Non-pigmented ciliary epithelial cell (primary cell): ENCODE measurements at places on chromosomes 7 and 10.

DNA sequence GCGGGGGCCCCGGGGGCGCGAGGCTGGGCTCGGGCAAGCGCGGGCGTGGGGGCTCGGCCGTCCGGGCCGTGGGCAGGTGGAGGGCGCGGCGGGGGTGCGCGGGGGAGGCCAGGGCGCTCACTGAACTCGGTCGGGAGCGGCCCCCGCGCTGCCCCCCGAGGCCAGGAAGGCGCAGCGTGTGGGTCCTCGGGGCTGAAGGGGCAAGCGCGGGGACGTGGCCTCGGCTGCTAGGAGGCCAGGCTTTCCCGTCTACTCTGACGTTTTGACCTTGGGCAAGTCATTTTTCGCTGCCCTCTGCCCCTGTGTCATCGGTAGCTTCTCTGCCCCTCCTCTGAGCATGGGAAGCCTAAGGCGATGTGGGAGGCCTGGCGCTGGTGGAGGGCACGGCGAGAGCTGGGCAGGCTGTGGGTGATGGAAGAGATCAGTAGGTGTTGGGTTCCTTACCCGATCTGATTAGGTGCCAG, 441 bp downstream of the FBH1 start:
- DNase-seq = no peak

- no peak for DNase-seq
These were observed 157.3 kb downstream of the NOC3L start for GRCh38 chr10:94205396-94205831.

DNA sequence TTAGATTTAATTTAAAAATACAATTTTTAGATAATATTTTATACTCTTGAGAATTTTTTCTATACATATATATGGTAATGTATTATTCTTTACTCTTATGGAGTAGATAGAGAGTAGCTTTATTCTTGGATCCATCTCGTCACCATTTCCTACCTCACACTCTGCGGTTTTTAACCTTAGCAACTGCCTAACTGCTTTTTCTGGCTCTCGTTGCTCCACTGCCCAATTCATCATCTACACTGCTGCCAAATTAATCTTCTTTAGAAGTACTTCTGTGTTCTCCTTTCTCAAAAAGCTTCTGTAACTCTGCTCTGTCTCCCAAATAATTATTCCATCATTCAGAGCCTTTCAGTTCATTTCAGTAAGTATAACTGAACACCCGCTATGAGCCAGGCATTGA, 35.3 kb downstream of the CAPZA2 start:
- no peak for DNase-seq

DNA sequence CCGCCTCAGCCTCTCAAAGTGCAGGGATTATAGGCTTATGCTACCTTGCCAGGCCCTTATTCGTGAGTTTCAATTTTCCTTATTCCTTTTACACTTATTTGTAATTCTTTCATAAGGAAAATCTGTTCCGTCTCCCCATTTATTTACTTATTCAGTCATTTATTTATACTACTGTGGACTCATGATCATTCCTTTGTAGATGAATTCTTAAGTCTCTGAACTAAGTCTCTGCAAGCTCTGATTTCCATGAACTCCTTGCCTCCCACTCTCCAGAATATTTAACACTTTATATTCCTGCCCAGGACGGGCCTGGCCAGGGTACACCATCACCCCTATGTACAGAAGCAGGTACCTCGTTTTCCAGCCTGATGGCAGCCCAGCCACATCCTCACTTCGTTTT, 39.4 kb downstream of the PFKFB3 start:
- DNase-seq = no peak

DNA sequence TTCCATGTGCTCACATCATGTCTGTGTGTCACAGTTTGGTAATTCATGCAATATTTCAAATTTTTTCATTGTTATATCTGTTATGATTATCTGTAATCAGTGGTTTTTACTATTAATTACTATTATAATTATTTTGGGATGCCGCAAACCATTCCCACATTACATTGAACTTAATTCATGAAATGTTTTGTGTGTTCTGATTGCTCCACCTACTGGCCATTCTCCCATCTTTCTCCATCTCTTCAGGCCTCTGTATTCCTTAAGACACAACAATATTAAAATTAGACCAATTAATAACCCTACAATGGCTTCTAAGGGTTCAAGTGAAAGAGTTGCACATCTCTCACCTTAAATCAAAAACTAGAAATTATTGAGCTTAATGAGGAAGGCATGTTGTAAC, 398.5 kb downstream of the PCDH15 start:
- DNase-seq = peak; percentile 3

DNA sequence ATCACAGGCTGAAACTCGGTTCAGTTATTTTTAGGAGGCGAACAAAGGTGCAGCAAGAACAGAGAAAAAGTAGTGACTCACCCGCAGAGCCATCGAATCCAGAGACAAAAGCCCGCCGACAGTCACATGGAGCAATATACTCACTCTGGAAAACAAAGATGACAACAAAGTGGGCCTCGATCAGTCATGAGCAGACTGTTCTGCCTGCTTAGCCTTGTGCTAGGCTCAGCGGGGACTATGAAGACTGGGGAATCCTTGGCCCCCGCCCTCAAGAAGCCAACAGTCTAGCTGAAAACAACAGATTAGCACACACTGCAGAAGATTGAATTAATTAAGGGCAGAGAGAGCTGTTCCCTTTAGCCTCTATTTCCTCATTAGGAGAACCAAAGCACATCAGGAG, 30.4 kb downstream of the XPNPEP1 start:
- no peak for DNase-seq

DNA sequence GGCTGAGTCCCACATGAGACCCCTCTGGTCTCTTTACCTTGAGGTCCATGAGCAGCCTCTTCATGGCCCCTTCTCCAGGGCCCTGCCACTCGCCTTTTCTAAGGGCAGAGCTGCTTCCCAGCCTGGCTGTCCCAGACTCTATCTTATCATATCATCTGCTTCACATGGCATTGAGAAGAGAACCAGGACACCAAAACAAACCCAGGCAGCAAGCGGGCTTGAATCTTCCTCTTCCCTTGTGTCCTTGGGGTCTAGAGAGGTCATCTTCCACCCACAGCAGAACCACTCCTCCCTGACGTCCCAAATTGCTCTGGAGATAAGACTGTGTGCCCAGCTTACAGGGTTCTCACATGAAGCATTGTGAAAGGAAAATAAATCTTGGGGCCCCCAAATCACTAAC, 261.3 kb upstream of the AUTS2 start:
- DNase-seq = no peak

GRCh38 chr7:137454246-137454724, 110.8 kb upstream of the PTN start:
- no peak for DNase-seq

DNA sequence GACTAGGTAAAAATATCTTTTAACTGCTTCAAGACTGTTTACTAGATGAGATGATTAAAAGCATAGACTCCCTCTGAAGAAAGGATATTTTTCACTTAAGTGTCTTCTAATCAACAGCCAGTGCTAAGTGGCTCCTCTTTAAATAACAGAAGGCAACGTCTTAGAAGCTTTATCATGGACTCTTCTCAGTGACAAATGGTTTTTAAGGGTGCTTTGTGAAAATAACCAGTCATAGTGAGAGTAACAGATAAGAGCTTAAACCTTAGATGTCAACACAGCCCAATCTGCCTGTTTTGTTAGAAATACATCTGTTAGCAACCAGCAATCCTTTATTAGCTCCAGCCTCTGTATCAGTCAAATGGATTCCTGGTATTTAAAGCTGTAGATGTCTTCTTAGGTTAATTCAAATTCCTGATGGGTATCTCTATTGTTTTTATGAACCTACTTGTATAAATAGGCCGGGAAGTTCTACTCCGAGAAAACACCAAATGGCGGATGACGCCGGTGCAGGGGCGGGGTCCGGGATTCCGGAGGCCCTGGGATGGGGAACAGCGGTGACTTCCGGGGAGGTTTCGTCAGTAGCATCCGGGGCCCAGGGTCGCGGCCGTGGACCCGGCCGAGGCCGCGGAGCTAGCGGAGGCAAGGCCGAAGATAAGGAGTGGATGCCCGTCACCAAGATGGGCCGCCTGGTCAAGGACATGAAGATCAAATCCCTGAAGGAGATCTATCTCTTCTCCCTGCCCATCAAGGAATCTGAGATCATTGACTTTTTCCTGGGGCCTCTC, 285.4 kb downstream of the GPR37 start:
- DNase-seq = no peak

GRCh38 chr10:24418532-24418931, 209.6 kb downstream of the KIAA1217 start:
- no peak for DNase-seq

DNA sequence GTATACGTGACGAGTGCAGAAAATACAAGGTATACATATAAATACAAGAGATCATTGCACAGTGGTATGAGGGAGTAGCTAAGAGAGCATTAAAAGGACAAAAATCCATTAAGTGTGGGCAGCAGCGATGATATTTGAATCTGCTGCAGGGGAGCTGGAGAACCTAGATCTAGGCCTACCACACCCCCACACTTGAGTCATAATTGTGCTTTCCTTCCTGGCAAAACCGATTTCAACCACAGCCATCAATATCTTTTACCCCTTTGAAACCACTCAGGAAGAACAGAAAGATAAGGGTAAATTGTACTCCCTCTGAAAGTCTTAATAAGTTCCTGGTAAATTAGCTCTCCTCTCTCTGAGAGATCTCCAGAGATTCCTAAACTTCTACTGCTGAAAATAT, 345.0 kb downstream of the SORCS1 start:
- DNase-seq = no peak
